ENCODE measurements at places on chromosomes 6 and 20. TPM values are rescaled to one million over a fixed set of nuclear protein-coding genes. Genes with fewer than 3 reads are reported as not detected.
A peak's percentile ranks its signal among the peaks of the same experiment; 100 is the strongest.

The C6orf58 gene
- 0.73 TPM for total RNA-seq

The PRPF6 gene
- total RNA-seq = 71.9 TPM

The RFX6 gene
- not detected for total RNA-seq

The NUDT3 gene
- 33.1 TPM for total RNA-seq

The RNF39 gene
- total RNA-seq = not detected

The NHLRC1 gene
- 1.5 TPM for total RNA-seq

The TFAP2D gene
- total RNA-seq = not detected

The BNIP5 gene
- not detected for total RNA-seq

The EEF1A2 gene
- total RNA-seq = 0.68 TPM

- peaks cover 42% of the 10 kb centered on the region for H3K4me1 ChIP-seq
- no peaks in the 10 kb centered on the region for H3K27me3 ChIP-seq
- peak overlapping the region; percentile 34 for H3K27ac ChIP-seq
- H3K36me3 ChIP-seq = peaks cover 1% of the 10 kb centered on the region
- no peak overlapping the region for H3K4me3 ChIP-seq
- DNase-seq = no peak
These were observed 95.2 kb downstream of the GMPR start for GRCh38 chr6:16333580-16333979.

DNA sequence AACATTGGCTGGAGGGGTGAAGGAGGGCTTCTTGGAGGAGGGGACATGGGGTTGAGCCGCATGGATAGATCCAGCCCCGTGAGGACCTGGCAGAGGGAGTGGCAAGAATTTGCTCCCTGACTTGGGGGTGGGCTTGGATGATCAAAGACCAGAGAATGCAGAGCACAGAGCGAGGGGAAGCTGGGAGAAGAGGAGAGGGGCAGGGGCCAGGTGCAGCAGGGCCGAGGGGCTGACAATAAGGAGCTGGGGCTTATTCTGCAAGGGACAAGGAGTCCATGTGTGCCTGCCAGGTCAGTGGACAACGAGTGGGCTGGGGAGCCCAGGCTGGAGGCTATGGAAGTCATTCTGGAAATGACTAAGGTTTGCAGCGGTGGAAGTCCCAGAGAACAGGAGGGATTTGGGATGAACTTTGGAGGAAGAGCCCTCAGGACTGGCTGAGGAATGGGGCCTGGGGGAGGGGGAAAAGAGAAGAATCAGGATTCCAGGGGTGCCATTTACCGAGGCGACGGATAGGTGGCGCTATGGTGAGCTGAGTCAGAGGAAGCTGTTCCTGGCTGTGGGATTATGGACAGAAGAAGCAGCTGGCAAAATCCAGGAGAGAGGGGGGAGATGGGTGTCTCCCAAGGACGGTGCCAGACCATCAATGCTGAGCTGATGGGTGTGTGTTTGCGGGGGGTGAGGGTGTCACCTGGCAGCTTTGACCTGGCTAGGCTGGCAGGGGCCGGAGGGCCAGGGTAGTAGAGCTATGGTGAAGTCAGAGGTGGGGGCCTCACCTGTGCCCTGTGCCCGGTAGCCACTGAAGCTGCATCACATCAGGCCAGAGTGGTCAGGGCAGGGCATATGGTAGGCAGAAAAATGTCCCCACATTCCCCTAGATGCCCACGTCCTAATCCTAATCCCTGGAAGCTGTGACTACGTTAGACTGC, 7.8 kb downstream of the KCNG1 start:
- H3K36me3 ChIP-seq = no peaks in the 10 kb centered on the region
- no peak for DNase-seq
- no peak overlapping the region for H3K27ac ChIP-seq
- peaks cover 4% of the 10 kb centered on the region for H3K4me1 ChIP-seq
- H3K4me3 ChIP-seq = no peak overlapping the region

DNA sequence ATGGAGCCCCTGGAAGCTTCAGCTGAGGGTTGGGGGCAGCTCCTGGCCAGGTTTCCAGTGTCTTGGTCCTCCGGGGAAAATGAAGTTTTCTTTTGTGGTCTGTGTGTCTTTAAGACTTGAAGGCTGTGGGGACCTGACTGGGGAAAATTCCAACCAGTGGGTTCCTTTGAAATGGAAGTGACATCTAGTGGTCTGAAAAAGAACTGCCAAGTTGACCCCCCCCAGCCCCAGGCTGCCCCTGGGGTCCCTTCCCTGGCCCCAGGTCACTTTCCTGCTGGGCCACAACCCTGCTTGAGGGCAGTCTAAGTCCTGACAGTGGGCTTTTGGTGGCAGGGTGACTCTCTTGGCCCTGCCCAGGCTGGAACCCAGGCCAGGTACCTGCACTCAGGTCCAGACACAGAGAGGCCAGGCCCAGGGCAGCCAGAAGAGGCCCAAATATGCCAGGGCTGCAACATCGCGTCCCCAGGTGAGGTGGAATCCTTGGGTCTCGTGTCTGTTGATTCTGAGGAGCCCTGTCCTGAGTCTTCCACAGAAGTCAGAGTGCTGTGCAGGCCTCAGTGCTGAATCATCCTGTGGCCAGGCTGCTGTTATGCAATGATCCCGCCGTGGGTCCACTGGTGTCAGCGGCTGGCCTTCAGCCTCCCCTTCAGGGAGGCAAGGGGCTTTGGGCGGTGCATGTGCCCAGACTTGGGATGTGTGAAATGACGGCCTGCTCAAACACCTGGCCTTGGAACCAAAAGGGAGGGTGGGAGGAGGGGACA, 68.4 kb downstream of the VEGFA start:
- H3K27me3 ChIP-seq = peaks cover 8% of the 10 kb centered on the region
- DNase-seq = no peak
- no peak overlapping the region for H3K4me3 ChIP-seq
- H3K36me3 ChIP-seq = no peaks in the 10 kb centered on the region
- H3K27ac ChIP-seq = no peak overlapping the region
- peaks cover 7% of the 10 kb centered on the region for H3K4me1 ChIP-seq

GRCh38 chr20:54020348-54020747, 50.0 kb downstream of the BCAS1 start:
- no peak for DNase-seq
- peaks cover 7% of the 10 kb centered on the region for H3K27me3 ChIP-seq
- H3K27ac ChIP-seq = no peak overlapping the region
- no peaks in the 10 kb centered on the region for H3K36me3 ChIP-seq
- H3K4me3 ChIP-seq = no peak overlapping the region

DNA sequence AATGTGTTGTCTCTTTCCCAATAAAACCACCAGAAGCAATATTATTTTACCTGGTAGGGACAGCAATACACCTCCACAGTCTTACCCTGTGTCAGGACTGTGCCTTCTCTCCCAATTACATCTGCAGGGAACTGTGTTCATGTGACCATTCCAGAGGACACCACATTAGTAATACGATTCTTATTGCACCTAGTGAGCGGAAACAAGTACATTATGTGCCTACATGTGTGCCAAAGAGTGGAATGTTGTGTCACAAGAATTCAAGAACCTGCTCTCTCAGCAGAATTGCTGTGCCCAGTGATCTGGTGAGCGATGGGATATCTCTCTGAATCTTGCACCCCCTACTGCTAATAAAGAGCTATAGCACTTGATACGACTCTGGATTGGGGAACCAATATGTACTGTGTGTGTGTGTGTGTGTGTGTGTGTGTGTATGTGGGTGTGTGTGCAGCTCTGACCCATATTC, 57.4 kb upstream of the FOXC1 start:
- no peak overlapping the region for H3K27ac ChIP-seq
- DNase-seq = no peak

GRCh38 chr6:144767051-144767450, 481.9 kb downstream of the UTRN start:
- no peaks in the 10 kb centered on the region for H3K27me3 ChIP-seq
- no peaks in the 10 kb centered on the region for H3K4me1 ChIP-seq
- peaks cover 25% of the 10 kb centered on the region for H3K36me3 ChIP-seq
- no peak overlapping the region for H3K4me3 ChIP-seq
- peak overlapping the region; percentile 14 for H3K27ac ChIP-seq

DNA sequence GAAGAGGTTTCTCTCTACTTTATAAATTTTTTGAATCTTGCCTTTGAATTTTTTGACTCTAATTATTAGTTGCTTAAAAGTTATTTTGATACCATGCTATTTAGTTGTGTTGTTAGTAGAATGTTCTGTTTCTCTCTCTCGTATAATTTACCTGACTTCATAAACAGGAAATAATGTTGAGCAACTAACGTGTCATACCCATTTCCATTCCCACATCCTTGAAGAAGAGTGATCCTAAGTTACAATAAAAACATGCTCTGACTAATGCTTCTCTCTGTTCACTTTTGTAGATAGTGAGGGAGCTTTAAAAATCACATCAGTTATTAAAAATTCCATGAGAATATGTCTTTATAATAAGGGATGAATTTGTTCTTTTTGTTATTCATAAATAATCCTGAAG, 69.7 kb downstream of the SAMD5 start:
- H3K27ac ChIP-seq = no peak overlapping the region
- H3K27me3 ChIP-seq = no peaks in the 10 kb centered on the region
- peaks cover 48% of the 10 kb centered on the region for H3K4me1 ChIP-seq
- H3K4me3 ChIP-seq = no peak overlapping the region
- H3K36me3 ChIP-seq = no peaks in the 10 kb centered on the region

GRCh38 chr6:6682225-6682624, 93.7 kb downstream of the LY86 start:
- no peaks in the 10 kb centered on the region for H3K36me3 ChIP-seq
- DNase-seq = no peak
- peaks cover 13% of the 10 kb centered on the region for H3K4me1 ChIP-seq
- peaks cover 13% of the 10 kb centered on the region for H3K27me3 ChIP-seq

Measured in osteocyte (in vitro differentiated cells).